GM12891 (cell line): ENCODE measurements at places on chromosomes 16 and 17.

- no peak for DNase-seq
Observed at GRCh38 chr16:49051576-49051975, 230.1 kb downstream of the CBLN1 start.

- no peak for DNase-seq
Observed at GRCh38 chr17:56781906-56782305, 51.8 kb downstream of the C17orf67 start.

GRCh38 chr16:65121870-65122723, at the start of gene CDH11:
TSS of gene CDH11 (minus strand) at chr16:65122063. CDS start at chr16:65004869, 117,194 bp downstream.
- no peak for DNase-seq

GRCh38 chr16:52680993-52681392, 134.1 kb upstream of the TOX3 start:
- no peak for DNase-seq

- peak; percentile 68 for DNase-seq
Observed at GRCh38 chr16:30472328-30472942, at the start of gene ITGAL. TSS of gene ITGAL (plus strand) at chr16:30472742. CDS start at chr16:30472838, 96 bp downstream.

DNA sequence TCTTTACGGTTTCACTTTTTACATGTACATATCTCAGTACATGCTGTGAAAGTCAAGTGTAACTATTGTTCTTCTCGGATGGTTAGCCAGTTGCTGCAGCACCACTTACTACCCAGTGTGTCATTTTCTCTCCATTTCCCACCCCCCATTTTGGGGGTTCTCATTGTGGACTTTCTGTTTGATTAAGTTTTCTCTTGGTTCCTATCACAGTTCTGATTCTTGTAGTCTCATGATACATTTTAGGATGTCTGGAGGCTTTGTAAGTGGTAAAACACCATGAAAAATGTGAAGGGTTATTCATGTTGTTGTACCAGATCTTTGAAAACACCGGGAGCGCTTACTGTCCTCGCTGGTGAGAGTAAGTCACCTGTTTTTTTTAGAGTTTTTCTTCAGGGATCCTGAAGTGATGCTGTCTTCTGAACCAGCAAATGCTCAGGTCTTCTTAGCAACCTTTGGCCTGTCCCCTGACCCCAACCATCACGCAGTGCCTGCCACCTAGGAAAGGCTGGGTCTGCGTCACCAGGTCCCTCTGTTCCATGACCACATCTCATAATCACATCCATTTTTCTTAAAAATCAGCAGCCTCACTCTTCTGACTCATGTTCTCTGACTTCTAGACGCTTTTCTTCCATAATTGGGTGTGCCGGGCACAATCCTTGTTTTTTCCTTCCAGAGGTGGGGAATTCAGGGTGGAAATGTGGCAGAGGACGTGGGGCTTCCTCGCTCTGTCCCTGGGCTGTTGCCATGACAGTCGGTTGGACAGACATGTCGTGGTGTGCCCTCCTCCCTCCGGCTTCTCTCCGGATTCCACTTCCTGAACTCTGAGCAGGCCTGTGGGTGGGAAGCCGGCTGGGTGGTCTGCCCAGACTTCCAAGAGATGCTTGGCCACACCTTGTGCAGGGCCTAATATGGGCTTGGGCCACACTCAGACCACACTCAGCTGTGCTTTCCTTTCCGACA, 102.6 kb downstream of the NTN1 start:
- DNase-seq = no peak

GRCh38 chr16:46973996-46974324, 486 bp upstream of the DNAJA2 start:
- no peak for DNase-seq

- DNase-seq = peak; percentile 66
Observed at GRCh38 chr17:44221084-44221861, 1.8 kb upstream of the UBTF start.

- peak; percentile 57 for DNase-seq
Observed at GRCh38 chr17:17919169-17920107, 52.8 kb downstream of the TOM1L2 start.

DNA sequence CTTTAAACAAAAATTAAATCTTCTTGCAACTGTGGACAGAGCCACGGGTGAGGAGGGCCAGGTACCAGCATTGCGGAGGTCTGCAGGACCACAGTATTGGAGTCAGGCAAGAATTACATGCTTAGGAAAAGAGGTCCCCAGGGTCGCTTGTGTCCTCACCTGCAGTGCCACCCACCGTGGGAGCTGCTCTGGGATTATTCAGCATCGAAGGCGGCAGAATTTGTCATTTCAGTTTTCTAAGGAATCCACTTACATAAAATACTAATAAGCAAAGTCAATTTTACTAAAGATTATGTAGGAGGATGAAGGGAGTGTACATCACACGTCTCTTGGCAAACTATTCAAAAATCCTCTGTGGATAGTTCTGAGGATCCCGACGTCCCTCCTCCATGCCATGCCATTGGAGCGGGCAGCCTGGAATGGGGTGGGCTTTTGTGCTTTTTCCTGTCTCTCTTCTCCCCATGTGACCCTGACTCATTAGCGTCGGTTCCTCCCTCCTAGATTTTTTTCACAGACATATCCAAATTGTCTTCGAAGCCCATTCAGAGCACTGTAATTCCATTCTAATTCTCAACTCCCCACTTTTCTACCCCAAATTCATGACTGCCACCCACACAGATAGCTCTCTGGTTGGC, 3.0 kb upstream of the PIK3R6 start:
- DNase-seq = no peak

DNA sequence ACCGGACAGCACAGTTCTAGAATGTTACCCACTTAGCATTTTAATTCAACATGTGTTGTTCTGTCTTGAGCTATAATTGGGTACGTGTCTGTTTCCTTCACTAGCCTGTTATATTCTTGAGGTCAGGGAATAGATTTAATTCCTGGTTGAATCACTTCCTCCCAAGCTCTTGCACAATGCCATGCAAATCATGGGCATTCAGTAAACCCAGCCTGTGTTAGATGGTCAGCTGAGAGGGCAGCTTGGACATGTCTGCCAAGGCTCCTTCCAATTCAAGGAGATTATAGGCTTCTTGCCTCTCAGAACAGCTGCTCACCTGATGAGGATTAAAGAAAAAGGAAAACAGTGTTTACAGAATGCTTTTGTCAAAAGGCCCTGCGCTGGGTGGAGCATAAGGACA, 12.6 kb downstream of the C1QTNF1 start:
- no peak for DNase-seq

DNA sequence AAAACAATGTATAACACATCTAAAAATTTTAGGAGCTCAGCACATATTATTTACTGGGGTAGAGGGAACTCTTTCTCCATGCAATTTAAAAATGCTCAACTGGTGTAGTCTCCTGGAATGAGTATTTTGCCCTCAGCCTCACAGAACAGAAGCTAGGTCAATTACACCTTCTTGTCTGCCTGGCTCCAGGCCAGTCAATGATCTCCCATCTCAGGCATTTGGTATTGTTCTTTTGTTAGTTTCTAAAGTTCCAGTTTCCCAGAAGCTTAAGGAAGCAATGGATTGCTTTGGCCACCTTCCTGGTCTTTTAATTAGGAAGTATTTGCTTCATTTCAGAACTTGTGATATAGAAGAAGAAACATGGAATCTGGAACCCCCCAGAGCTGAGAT, 360.3 kb upstream of the ASIC2 start:
- DNase-seq = no peak

GRCh38 chr16:59899940-59900339, 1165.8 kb upstream of the GOT2 start:
- no peak for DNase-seq

- no peak for DNase-seq
Observed at GRCh38 chr17:50355701-50356341, 9.9 kb downstream of the XYLT2 start.

- DNase-seq = no peak
Observed at GRCh38 chr17:40579471-40579870, 14.2 kb upstream of the CCR7 start.

DNA sequence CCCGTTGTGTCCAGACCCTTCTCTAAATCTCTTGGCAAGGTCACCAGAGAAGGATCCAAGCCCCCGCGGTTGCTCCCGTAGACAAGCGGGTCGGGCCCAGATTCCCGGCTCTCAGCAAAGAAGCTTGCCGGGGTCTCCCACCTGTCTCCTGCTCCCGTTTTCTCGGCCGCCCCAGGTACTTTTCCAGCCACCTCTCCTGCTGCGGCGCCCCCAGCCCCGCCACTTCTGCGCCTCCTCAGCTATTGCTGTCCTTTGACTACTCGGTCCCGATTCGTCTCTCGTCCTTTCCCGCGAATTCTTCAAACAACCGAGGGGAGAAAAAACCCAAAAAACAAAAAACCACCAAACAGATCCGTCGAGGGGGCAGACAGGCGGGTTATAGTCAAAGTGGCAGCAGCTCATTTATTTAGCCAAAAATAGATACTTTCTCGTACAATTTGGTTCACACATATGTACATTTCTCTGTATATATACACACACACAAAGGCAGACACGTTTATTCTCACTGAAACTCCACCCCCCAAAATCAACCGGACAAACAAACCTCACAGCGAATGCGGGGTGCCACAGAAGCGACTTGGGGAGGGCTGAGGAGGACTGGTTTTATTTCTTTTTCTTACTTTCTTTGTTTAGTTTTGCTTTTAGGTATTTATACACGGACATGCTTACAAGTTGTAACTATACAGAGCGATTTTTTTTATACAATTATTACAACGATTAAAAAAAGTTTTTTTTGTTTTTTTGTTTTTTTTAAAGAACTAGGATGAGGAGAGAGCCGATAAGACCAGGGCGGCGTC, 3.5 kb downstream of the IRX3 start:
- no peak for DNase-seq

GRCh38 chr17:10622617-10623485, 34.3 kb downstream of the MYH3 start:
- DNase-seq = no peak

DNA sequence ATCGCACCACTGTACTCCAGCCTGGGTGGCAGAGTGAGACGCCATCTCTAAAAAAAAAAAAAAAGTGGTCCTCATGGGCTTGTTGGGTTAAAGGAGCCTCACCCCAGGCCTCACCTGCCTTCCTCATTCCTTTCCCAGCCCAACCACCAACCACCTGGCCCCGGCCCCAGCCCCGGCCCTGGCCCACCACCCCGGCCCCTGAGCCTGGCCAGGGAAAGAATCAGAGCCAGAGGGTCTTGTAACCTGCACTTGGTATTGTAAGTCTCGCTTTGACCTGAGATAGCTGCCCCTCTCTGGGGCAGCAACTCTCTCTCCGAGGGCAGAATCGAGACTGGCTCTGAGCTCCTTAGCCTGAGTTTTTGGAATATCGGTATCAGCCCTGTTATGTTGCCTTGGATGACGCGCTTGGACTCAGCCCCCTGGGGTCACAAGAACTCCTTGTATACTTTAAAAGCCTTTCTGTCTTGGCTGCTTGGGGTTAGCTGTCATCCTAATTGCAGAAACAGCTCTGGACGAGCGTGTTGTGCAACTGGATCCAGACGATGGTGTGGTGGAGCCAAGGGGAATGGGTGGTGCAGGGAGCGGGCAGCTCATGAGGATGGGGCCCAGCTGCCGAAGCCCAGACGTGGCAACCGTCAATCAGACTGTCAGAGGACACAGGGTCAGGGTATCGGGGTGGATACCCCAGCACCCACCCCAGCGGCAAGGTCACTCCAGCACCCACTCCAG, 14.6 kb downstream of the SMTNL2 start:
- DNase-seq = no peak

DNA sequence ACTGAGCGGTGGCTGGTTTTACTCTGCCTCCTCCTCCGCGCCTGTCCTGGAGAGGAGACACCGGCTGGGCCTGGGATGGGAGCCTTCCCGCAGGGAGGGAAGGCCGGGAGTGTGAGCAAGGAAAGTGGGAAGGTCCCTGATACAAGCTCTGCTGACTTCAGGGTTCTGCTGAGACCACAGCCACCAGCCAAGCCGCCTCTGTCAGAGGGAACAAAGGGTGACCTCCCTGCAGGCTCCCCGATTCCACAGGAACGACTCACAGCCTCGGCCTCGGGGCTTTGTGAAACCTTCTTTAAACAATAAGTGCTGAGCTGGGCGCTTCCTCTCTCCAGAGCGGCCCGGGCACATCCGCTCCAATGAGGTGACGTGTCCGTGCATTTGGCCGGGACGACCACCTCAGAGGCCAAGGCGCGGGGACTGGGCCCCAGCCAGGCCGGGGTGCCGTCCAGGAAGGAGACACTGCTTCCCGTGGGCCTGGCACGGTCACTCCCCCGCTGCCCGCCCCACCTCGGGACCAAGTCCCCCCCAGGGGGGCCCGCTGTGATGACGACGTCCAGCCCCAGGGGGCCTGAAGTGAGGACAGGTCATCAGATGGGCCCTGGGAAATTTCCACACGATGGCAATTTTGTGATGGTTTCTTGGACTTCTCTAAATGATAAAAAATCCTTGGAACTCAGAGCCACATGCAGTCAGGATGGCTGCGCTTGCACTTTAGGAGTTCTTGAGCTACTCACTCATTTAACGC, 11.8 kb upstream of the CIBAR2 start:
- no peak for DNase-seq

- DNase-seq = no peak
Observed at GRCh38 chr17:514584-514983, 162.0 kb upstream of the RPH3AL start.

DNA sequence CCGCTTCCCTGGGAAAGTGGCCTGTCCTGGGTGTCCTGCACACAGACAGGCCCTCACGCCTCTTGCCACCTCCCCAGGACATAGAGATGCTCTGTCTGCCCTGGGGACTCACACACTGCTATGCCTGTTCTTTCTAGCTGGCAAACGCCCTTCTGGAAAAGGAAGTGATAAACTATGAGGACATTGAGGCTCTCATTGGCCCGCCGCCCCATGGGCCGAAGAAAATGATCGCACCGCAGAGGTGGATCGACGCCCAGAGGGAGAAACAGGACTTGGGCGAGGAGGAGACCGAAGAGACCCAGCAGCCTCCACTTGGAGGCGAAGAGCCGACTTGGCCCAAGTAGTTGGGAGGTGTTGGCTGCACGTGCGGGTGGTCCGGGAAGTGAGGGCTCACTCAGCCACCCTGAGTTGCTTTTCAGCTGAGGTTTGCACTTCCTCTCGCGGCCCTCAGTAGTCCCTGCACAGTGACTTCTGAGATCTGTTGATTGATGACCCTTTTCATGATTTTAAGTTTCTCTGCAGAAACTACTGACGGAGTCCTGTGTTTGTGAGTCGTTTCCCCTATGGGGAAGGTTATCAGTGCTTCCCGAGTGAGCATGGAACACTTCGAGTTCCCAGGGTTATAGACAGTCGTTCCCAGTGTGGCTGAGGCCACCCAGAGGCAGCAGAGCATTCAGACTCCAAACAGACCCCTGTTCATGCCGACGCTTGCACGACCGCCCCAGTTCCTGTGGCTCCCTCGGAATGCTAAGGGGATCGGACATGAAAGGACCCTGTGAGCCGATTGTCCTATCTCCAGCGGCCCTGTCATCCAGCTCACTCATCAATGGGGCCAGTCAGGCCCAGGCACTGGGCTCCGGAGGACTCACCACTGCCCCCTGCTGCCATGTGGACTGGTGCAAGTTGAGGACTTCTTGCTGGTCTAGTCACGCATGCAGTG, 3.5 kb upstream of the RPL13 start:
- peak; percentile 79 for DNase-seq

GRCh38 chr16:69839798-69840409, 77.8 kb downstream of the WWP2 start:
- no peak for DNase-seq
